ENCODE measurements at places on chromosomes 1 and 21. TPM values are rescaled to one million over a fixed set of nuclear protein-coding genes. Genes with fewer than 3 reads are reported as not detected.
A peak's percentile ranks its signal among the peaks of the same experiment; 100 is the strongest.

The RHEX gene
- total RNA-seq, result 0.67 TPM

GRCh38 chr1:26538480-26539412 is 9.2 kb downstream of the RPS6KA1 start:
- DNase-seq, result peak; percentile 73

- no peak for DNase-seq
These were observed 92.1 kb upstream of the ARTN start for GRCh38 chr1:43841321-43842174.

- no peak for DNase-seq
These were observed 4.3 kb upstream of the GLUL start for GRCh38 chr1:182395906-182396305.

GRCh38 chr1:154445040-154445472 is 39.9 kb downstream of the IL6R start:
- no peak for DNase-seq

- no peak for DNase-seq
These were observed at the start of gene CNIH3 for GRCh38 chr1:224615861-224616755. Gene CNIH3, plus strand, starts transcription at chr1:224616317. Its CDS starts 858 bp downstream, at chr1:224617175.

DNA sequence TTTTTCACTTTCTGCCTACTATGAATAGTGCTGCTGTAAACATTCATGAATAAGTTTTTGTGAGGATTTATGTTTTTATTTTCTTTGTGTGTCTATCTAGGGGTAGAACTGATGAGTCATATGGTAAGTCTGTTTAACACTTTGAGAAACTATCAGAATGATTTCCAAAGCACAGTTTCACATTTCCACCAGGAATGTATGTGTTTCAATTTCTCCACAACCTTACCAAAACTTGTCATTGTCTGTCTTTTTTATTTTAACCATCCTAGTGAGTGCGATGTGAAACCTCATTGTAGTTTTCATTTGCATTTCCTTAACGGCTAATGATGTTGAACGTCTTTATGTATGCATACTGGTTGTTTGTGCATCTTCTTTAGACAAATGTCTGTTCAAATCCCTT is 23.5 kb downstream of the RNASEL start:
- DNase-seq, result no peak

GRCh38 chr1:177305040-177306018 is 134.6 kb downstream of the BRINP2 start:
- no peak for DNase-seq

- DNase-seq, result no peak
These were observed 231.8 kb downstream of the KCNH1 start for GRCh38 chr1:210901981-210902770.

The TNFRSF1B gene
- 16.9 TPM for total RNA-seq

- no peak for DNase-seq
These were observed 30.6 kb downstream of the FYB2 start for GRCh38 chr1:56788588-56788987.

The CBR3 gene
- total RNA-seq, result 0.61 TPM

DNA sequence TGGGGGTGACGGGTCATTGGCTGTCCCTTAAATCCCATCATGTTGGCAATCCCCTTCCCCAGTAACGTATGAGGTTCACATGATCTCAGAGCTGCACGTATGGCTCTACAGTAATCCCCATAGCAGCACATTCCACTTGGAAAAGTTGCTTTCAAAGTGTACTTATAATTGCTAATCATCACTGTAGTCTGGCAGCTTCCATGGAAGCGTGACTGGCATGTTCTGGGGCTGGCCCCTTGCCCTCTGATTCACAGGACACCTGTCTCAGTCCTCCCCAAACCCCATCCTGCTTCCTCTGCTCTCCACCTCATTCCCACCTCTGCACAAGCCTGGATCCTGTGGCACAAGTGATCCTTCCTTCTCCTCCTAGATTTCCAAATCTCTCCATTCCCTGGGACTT is 102.2 kb downstream of the TSEN15 start:
- no peak for DNase-seq

DNA sequence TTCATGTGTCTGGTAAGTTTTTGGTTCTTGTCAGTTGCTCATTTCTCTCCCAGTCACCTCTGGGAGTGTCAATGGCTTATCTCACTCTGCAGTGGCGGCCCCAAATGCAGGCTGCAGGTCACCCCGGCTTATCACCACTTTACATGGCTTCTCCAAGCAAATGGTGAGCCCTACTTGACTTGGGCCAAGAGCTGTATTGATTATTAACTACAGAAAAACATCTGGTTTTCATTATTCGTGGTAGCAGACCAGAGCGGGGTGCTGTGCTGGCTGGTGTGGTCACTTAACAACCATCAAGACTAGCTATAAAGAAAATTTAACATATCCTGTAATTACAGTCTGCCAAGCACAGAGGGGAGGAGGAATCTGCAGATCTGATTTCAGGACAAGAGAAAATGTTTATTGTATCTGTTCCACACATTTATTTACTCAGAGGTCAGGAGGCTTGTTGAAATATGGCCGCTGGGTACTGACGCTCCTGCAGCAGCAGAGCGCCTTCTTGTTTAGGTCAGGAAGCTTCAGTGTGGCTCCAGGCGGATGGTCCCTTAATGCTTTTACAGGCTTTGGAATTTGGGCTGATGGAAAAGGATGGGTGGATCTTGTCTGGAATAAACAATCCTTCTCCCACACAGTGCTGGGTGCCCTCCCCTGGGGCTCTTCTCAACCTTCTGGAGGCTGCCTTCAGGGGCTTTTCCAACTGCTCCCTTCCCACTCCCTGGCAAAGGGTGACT is 87.8 kb downstream of the HLX start:
- DNase-seq, result peak; percentile 61

- DNase-seq, result no peak
These were observed 42.8 kb upstream of the ARTN start for GRCh38 chr1:43890815-43891214.

The PPIAL4G gene
- 0.17 TPM for total RNA-seq

- DNase-seq, result no peak
These were observed 106.5 kb upstream of the RAB3GAP2 start for GRCh38 chr1:220378571-220379302.

The MAB21L3 gene
- 0.25 TPM for total RNA-seq

DNA sequence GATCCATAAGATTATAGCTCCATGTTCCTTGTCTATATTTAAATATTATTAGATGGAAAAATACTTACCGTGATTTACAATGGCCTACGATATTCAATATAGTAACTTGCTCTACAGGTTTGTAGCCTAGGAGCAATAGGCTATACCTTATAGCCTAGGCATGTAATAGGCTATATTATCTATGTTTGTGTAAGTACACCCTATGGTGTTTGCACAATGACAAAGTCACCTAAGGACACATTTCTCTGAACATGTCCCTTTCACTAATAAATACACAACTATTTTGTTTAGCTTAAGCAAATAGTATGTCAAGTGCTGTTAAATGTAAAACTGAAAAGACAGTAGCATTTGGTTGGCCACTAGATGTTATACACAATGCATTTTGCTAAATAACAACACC is 248.9 kb upstream of the ADGRL4 start:
- DNase-seq, result no peak

The SV2A gene
- 0.51 TPM for total RNA-seq

DNA sequence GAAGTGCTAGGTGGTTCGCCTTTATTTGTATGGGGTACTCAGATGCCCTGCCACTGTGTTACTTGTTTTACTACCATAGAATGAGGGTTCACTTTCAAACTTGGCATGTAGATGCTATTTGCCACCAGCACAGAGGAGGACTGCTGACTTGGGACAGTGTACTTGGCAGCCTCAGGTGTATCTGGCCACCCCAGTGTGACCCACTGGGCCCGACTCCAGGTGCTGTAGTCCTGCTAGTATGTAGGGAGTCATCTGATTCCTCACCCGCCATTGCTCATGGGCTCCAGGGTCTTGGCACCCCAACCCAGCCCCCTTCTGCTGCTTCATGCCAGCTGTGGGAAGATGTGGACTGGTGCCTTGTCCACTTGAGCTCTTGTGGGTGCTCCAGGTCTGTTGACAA is 40.0 kb downstream of the ZNF678 start:
- no peak for DNase-seq

GRCh38 chr21:45935628-45936027 is 45.9 kb upstream of the COL6A1 start:
- DNase-seq, result no peak

The COL16A1 gene
- total RNA-seq, result 3.0 TPM

GRCh38 chr1:241787691-241788090 is 60.3 kb upstream of the EXO1 start:
- DNase-seq, result no peak

DNA sequence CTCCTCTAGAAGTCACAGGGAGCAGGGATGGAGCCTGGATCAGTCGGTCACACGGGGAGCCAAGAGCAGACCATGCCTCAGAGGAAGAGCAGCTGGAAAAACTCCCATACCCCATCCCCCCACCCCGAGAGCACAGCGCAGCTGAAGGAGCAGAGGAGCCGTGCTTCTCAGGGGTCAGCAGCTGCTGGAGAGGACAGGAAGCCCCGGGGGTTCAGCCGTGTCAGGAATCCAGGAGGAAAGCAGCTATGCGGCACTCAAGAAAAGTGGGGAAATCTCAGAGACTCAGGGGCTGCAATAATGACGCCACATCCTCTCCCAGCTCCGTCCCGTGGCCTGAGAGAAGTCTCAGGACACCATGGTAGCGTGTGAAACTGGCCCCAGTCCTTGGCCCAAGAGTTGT is 102.3 kb downstream of the NPHP4 start:
- DNase-seq, result no peak

DNA sequence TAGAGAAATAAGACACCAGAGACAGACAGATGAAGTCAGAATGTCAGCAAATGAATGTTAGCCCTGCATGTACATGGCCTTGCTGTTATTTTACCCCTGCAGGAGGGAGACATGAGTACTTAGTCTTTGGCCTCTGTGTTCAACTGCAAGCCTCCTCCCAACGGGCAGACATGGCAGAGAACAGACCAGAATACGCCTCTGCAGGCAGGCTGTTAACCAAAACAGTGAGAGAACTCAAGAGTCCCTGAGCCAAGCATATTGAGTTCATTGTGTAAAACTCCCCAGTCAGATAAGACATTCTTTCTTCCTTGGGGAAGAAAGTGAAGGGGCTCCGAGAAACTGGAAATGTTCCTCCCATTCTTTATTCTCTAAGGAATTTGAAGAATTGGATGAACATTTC is 150.9 kb downstream of the PHTF1 start:
- DNase-seq, result no peak

The CD1D gene
- 8.4 TPM for total RNA-seq

The PTGS2 gene
- total RNA-seq, result 0.33 TPM

The IGFN1 gene
- 0.14 TPM for total RNA-seq

DNA sequence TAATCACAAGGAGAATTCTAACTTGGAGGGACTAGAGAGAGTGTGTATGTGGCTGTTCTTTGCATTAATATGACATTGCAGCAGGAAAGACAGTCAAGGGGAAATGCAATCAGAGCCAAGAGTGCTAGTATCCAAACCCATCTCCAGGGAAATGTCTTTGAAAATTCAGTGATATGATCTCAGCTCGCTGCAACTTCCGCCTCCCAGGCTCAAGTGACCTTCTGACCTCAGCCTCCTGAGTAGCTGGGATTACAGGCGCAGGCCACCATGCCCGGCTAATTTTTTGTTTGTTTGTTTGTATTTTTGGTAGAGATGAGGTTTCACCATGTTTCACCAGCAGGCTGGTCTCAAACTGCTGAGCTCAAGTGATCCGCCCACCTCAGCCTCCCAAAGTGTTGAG is 16.3 kb downstream of the VASH2 start:
- no peak for DNase-seq

The PPP1R8 gene
- 19.0 TPM for total RNA-seq

DNA sequence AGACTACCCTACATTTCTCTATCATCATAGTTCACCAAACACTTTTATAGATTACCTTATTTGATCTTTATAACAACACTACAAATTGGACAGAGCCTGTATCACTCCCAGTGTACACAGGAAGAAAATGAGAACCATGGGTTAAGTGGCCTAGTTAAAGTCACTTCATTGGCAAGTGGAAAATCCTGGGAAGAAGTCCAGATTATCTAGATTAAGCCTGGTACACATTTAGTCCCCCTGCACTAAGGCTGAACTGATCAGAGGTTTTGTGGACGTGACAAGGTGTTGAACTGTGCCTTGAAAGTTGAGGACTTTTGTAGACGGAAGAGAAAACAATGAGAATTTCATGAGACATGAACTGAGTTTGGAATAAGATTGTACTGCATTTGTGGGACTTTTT is 7.5 kb upstream of the USH2A start:
- DNase-seq, result no peak

DNA sequence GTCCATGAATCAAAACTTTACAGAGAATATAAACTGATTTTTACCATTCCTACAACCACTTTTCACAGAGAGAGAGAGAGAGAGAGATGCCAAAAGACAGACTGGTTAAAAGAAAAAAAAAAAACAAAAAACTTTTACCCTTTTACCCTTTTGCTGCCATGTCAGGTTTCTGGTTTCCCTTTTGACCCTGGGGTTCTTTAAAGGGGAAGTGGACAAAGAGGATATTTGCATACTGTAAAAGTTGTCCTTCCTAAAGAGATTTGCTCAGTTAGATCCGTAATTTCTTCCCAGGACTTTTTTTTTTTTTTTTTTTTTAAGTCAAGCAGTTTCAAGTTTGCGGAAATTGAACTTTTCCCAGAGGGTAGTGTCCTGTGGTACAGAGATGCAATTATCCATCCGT is 287.8 kb upstream of the RGS18 start:
- DNase-seq, result no peak

The EEIG2 gene
- 2.3 TPM for total RNA-seq

The HSD3B2 gene
- 0.25 TPM for total RNA-seq

DNA sequence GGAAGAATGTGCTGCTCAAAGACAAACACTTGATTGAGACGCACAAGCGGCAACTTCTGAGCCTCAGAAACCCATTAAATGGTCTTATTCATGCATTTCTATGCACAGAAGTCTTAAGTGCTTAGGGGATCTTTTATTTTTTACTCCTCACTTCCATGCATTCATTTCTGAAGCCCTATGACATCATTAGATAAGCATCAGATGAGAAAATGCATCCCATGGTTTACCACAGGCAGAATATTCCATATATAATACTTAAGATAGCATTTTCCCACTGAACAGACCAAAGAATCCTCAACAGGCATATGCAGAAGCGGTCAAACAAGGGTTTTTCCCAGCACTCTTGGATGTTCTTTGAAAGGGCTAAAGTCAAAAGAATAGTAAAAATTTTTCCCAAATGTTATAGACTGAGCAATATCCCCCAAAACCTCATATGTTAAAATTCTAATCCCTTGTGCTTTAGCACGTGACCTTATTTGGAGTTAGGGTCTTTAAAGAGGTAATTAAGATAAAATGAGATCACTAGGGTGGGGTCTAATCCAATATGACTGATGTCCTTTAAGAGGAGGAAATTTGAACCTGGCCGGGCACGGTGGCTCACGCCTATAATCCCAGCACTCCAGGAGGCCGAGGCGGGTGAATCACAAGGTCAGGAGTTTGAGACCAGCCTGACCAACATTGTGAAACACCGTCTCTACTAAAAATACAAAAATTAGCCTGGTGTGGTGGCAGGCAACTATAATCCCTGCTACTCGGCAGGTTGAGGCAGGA is 22.6 kb upstream of the FAM89A start:
- DNase-seq, result no peak

DNA sequence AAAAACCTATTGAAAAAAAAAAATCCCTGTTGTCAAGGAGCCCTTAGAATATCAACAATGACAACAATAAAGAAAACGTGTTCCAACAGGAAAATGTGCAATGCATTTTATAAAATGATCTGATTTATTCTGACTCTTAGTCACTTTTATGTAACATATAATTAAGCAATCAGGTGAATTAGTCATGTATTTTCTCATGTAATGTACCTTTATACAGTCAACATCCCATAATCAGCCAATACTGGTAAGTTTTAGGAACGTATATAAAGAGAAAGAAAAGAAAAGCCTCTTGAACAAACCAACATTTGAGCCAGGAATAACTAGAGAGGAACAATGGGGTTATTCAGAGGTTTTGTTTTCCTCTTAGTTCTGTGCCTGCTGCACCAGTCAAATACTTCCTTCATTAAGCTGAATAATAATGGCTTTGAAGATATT is at the start of gene CLCA4:
Gene CLCA4, plus strand, starts transcription at position 292 of the 435 bp plus-strand sequence. Its CDS starts 42 bp downstream, at position 334.
- no peak for DNase-seq

Data from liver (tissue), 10 donors.